Right hindlimb (tissue), 1 donor: ENCODE measurements at places on chromosomes 13 and 19.
A peak's percentile ranks its signal among the peaks of the same experiment; 100 is the strongest.

DNA sequence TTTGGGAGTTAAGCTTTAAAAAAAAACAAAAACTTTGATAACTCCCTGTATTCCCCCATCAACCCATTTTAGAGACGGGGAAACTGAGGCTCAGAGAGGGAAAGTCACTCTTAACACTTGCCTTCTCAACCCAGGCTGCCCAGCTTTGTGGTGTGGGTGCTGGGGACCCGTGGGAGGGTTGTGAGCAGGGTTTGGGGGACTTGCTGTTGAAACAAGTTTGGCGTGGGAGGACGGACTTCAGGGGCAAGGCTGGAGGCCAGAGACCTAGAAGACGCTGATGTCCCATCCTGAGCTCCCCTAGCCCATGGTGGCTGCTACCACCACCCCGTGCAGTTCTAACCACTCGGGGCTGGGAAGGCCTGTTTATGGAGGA lies 747 bp upstream of the CACTIN start:
- DNase-seq: no peak

- peak; percentile 36 for DNase-seq
Measured at GRCh38 chr13:30017880-30018279, 167.5 kb upstream of the UBL3 start.

DNA sequence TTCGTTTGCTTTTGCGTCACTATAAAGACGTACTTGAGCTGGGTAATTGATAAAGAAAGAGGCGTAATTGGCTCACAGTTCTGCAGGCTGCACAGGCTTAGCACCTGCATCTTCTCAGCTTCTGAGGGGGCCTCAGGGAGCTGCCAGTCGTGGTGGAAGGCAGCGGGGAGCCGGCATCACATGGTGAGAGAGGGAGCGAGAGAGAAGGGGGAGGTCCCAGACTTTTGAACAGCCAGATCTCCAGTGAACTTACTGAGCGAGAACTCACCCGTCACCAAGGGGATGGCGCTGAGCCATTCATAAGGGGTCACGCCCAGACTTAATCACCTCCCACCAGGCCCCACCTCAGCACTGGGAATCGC lies 58.7 kb upstream of the F7 start:
- no peak for DNase-seq

DNA sequence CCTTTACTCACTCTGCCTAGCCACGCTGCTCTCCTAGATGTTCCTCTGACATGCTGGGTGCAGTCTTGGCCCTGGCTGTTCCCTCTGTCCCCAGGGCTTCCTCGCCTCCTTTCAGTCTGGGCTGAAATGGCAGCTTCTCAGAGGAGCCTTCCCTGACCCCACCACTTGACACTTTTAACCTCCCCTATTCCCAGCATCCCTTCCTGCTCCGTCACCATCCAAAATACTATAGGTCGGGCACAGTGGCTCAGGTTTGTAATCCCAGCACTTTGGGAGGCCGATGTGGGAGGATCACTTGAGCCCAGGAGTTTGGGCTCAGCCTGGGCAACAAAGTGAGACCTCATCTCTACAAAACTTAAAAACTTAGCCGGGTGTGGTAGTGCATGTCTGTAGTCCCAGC lies 2.6 kb downstream of the FAM187B start:
- DNase-seq: no peak

GRCh38 chr13:66154976-66155375 lies 1075.2 kb downstream of the PCDH9 start:
- no peak for DNase-seq

DNA sequence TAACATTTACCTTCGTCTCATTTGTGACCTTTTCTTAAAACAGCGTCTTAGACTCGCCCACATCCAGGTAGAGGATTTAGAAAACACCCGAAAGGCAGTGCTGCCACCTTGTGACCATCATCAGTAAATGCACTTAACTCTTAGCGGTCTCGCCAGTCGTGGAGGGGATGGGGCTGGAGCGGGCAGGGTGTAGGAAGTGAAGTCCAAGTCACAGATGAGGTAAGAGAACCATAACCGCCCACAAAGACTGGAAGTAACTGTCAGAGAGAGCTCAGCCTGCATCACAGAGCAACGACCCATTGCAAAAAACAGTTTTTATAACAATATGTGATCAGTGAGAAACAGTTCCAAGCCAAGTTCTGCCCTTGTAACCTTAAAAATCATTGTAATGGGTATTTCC lies 10.7 kb upstream of the CEACAM3 start:
- peak; percentile 28 for DNase-seq

DNA sequence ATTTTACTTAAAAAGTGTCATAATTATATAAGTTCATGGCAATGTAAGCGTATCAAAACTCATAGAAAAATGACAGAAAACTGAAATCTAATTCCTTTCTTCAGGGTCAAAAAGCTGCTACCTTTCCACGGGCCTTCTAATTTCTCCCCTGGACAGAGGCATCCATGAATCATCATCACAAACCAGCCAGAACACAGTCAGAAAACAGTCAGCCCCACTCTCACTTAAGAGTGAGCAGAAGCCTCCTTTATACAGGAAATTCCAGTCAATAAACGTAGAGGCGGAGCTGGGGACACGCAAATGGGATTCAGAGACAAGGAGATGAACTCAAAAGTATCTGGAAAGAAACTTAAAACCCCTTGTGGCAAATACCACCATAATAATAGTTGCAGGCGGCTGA lies 54.2 kb upstream of the ABCC4 start:
- no peak for DNase-seq

GRCh38 chr19:45955905-45956608 lies 17.6 kb downstream of the NOVA2 start:
- DNase-seq: peak; percentile 49

DNA sequence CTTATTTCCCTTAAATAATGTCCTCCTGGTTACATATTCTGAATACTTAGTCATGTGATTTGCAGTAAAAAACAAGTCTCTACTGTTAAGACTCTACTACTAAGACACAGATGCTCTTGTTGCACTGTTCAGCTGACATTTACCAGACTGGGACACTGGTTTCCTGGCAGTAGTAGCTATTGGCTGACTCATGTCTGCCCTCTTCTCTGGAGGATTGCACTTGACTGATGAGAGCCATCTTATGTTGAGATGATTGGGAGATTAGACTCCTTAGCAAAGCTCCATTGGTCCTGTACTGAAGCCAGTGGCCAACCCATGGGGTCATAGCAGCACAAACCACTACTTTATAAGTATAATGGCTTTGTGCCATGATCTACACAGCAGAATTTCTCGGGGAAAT lies 1672.6 kb upstream of the PCDH20 start:
- DNase-seq: no peak

DNA sequence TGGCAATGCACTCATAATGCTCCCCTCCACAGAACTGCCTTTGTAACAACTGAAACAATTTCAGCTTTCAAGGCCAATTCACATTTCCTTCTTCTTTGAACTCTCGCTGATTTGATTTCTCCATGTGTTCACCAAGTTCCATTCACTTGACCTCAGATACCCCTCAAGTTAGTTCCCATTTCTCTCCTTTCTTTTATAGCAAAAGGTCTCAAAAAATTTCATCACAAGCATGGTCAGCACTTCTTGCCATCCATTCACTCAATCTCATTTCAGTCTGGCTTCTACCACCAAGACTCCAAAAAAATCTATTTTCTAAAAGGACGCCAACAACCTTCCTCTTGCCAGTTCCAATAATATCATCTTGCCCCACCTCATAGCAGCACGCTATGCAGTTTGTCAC lies 135.7 kb downstream of the DIAPH3 start:
- no peak for DNase-seq

GRCh38 chr13:111406636-111407035 lies 86.2 kb downstream of the TEX29 start:
- DNase-seq: no peak

DNA sequence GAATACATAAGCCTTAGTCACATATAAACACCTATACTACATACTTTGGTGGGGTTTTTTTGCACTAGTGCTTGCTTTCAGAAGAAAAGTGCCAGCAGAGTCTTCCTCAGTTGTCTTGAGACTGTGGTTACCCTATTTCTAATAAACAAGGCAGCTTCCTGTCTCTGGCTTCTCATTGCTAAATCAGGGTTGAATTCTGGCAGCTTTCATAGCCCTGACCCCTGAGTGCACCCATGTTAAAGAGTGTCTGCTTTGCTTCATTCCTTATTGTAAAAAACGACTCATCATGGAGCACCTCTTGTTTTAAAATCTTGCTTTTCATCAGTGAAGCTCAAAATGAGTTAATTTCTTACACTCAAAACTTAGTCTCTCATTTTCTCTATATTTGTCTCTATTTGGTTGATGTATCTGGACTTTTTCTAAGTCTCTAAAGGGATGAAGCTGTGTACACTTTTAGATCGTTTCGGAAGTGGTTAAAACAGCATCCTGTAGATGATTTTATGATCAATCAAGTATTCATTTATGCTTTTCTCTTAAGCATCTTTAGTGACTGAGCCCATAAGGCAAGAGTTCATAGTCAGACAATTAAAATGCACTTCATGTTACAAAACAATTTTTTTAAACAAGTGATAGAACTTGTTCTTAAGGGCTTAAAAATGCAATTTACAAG lies 72.1 kb downstream of the KLF12 start:
- no peak for DNase-seq

- peak; percentile 49 for DNase-seq
Measured at GRCh38 chr19:11152318-11153062, 3.1 kb downstream of the SPC24 start.

DNA sequence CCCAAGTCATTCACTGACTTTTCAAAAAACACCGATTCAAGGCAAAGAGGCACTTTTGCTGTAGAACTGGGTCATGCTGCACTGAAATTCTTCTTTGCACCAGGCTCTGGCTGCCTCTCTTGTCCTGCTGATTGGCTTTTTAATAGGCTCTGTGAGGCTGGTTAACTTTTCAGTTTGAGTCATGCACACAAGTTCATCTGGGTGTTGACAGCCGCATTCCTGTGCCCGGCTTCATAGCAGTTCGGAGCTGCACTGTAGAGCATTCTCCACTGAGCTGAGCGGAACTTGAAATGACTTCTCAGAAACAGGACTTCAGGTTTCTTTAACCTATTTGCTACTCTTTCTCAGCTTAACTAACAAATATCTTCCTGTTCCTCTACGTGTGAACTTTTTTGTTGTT lies 978.3 kb downstream of the UQCRFS1 start:
- no peak for DNase-seq

GRCh38 chr13:76822698-76823267 lies 63.4 kb downstream of the KCTD12 start:
- no peak for DNase-seq

DNA sequence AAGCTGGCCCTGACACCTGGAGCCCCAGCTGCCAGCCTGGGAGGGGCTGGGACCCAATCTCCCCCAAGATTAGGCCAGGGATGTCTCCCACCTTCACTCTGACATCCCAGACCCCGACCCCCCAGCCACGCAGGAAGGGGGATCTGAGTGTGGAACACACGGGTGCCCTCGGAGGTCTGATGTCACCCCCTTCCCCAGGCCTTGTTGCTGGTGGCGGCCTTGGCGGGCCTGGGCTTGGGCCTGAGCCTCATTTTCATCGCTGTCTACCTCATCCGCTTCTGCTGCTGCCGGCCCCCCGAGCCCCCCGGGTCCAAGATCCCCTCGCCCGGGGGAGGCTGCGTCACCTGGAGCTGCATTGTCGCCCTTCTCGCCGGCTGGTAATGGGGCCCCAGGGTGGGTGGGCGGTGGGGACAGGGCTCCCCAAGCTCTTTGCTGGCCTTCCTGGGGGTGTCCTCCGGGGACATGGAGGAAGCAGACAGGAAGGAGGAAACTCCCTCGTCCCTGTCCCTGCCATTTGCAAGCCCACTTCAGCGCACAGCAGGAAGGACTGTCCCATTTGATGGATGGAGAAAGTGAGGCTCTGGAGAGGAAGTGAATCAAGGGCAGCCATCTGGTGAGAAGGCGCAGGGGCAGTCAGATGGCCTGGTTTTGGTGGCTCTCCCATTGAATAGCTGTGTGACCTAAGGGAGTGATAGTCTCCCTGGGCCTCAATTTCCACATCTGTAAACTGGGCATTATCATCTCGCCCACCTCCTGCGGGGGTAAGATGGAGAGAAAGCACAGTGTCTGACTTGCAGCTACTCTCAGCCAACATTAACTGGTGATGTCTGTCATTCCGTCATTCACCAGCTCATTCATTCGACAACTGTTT lies 3.9 kb downstream of the TTYH1 start:
- DNase-seq: no peak

- DNase-seq: no peak
Measured at GRCh38 chr13:78247362-78247761, 328.7 kb upstream of the EDNRB start.

- DNase-seq: no peak
Measured at GRCh38 chr13:99383946-99384345, 76.7 kb upstream of the GPR183 start.

- no peak for DNase-seq
Measured at GRCh38 chr19:7476777-7477494, 11.9 kb downstream of the PEX11G start.

GRCh38 chr13:113839536-113840204 lies 24.2 kb downstream of the GAS6 start:
- no peak for DNase-seq

GRCh38 chr19:10912619-10913018 lies 15.8 kb downstream of the YIPF2 start:
- no peak for DNase-seq

DNA sequence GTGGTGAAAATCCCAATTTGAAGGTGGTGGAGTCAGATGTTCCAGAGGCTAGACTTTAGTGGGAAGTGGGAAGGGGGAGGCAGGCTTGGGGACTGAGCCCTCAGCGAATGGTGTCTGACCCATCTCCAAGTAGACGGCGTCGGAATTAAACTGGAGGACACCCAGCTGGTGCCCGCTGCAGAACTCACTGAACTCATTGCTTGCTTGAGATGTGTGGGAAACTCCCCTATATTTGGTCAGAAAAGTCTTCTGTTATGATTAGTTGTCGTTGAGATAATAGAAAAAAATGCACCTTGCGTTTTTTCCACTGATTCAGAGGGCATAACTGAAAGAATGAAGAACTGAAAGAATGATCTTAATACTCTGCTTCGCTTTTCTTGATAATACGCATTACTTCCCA lies 871 bp upstream of the ZNF583 start:
- DNase-seq: peak; percentile 21

DNA sequence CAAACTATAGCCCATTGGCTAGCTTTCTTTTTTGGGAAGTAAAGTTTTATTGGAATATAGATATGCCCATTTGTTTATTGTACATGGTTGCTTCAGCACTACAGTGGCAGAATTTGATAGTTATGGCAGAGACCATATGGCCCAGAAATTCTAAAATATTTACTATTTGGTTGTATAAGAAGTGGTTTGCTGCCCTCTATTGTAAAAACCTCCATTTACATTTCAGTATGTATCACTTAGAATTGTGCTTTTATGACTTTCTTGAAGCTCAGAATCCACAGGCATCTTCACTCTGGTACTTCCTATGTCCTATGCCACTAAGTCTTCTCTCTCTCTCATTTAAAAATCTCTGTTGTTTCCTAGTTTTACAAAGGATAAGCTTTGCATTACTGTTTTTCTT lies 37.7 kb downstream of the DLEU7 start:
- no peak for DNase-seq

DNA sequence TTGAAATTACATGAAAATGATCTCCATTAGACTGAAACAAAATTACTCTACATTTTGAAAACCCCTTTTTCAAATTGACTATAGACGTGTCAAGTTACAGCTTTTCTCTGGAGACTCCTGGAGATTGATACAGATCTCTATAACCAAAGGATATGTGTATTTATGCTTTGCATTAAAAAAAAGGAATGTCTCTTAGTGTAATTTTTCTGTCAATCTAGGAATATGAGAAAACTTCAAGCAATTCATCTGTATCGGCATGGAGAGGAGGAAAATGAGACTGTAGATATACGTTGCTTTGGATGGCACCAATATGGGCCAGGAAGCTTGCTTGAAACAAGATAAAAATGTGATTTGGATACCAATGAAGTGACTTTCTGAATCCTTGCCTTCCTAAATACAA lies 286.6 kb downstream of the PCDH9 start:
- no peak for DNase-seq

- no peak for DNase-seq
Measured at GRCh38 chr13:110230661-110231347, 76.2 kb downstream of the COL4A1 start.
